ENCODE measurements at places on chromosomes 16 and 17.

DNA sequence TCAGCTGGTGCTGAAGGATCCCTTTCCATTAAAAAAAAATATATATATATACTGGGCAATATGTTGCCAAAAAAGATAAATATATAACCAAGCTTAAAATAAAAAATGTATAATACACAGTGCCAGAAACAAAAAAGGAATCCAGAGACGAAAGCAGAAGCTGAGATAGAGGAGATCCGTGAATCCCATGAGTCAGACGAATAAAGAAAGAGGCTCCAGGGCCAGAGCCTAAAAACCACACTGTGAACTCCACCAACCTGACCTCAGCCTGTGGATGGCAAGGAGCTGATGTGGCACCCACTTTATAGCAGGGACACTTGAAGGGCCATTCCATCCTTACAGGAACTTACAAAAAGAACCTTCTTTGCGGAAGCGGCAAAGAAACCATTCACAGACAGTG lies 34.8 kb downstream of the PITPNM3 start:
- DNase-seq: no peak

DNA sequence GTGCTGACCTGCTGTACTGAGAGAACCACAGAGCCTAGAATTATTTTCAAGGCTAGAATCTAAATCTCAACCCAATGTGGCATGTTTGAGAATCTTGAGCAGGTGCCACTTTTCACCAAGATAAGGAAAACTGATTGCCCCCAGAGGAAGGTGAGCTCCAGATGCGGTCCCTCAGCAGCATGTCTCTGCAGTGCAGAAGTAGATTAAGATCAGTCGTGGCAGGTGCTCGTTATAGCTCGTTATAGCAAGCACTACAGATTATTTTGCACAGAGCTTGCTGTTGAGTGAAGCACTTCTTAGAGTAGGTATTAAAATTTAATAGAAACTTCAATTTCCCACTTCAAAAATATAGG lies 176.0 kb downstream of the AATF start:
- no peak for DNase-seq

GRCh38 chr17:34368946-34369500 lies 6.0 kb upstream of the CCL1 start:
- no peak for DNase-seq

GRCh38 chr16:85587762-85588556 lies 25.2 kb upstream of the GSE1 start:
- DNase-seq: no peak

DNA sequence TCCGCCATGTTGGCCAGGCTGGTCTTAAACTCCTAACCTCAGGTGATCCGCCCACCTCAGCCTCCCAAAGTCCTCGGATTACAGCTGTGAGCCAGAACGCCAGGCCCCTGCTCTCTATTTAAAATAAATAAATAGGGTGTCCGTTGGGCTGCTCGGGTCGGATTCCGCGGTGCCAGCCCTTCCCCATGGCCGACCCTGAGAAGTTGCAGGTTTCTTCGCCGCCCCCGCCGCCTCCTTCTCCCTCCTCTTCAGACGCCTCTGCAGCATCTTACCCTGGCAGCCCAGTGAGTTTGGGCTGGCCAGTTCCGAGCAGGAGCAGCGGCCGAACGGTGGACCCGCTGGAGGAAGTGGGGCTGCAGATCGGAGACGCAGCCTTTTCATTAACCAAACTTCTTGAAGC lies 1.7 kb upstream of the LUC7L start:
- DNase-seq: no peak

Measured in activated CD8-positive, alpha-beta memory T cell treated with anti-CD3 and anti-CD28 coated beads for 1 hour (primary cell).